ENCODE measurements at places on chromosomes 7 and 10. TPM values are rescaled to one million over a fixed set of nuclear protein-coding genes. Genes with fewer than 3 reads are reported as not detected.

The MGAM2 gene
- polyA plus RNA-seq = 0.03 TPM

The PAPSS2 gene
- 10.2 TPM for polyA plus RNA-seq

- DNase-seq = no peak
These were observed 103.6 kb downstream of the PRPF18 start for GRCh38 chr10:13690281-13690825.

DNA sequence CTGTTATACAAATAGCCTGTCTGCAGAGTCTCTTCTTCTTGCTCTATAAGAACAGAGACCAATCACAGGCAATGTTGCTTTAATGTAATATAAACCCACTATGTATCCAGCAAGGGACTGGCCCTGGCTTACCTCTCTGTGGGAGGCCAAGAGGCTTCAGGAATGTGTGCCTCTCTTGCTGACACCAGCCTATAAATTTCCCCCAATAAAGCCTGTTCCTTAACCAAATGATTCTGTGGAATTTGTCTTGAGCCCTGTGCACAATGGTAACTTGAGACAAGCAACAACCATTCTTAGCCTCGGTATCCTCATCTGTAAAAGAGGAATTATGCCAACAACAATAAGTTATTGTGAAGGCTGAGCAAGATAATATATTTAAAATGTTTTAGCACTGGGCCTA is 563.7 kb downstream of the GRM8 start:
- no peak for DNase-seq

DNA sequence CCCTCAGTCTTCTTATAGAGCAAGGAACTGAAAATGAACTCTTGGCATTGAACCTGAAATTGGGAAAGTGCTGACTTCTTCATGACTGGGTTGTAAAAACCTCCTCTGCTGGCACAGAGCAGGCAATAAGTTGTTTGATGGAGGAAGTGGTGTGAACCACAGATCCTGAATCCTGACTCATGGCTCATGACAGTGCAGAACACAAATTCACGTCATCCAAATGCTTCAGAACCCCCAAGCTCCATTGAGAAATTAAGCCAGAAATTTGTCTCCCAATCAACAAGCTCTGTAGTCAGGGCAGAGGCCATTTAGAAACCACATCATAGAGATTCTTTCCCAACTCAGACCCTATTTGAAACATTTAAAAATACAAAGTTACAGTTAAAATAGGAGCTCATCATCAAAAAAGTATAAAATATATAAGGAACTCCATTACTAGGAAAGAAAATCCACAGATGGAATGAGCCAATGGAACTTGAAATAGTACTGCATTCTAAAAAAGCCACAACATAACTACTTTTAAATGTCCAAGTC is 10.3 kb upstream of the STK17A start:
- no peak for DNase-seq

The LLCFC1 gene
- polyA plus RNA-seq = not detected

DNA sequence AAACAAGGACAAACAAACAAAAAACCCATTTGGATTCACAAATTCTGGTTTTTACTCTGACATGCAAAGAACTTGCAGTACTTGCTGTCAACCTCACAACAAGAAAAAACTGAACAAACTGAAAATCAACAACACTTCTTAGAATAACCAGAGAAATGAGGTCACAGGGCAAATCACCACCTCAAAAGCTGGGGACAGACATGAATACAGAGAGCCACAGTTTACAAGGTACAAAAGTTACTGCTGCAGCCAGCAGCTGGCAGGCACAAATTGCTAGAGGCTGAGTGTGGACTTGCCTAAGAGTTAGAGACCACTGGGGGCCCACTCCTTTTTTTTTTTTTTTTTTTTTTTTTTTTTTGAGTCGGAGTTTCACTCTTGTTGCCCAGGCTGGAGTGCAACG is 15.0 kb upstream of the RNF32 start:
- no peak for DNase-seq

DNA sequence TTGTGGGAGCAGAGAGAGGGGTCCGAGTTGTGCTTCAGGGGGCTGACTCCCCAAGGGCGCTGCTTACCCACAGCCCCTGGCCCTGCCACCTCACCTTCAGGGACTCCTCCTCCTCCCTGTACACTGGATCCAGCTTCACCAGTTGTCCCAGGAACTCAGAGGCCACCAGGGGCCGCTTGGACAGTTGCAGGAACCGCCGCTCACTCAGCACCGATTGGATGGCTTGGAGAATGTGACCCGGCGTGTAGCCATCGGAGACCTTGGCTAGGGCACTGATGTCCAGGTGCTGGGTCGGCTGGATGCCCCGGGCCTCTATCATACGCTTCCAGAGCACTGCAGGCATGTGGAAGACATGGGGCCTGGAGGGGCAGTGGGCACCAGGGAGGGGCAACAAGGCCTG is 4.5 kb upstream of the ASB10 start:
- DNase-seq = no peak

- no peak for DNase-seq
These were observed 5.1 kb downstream of the CREB5 start for GRCh38 chr7:28417321-28417940.

DNA sequence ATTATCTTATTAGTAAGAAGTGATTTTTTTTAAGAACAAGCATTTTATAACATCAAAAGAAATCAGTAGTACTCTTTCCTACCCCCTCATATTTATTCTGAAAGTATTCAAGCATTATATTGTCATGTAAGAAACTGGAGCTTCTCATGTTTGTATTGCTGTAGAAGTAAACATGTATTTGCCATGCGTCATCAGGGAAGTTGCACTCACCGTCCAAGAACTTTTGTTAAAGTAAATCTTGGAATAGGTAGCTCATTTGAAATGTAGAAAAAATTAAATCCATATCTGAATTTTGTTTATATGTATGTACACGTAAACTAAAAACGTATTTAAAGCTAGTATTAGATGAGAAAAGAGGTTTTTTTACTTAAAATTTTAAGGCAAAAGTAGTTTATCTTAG is 96.8 kb downstream of the PTEN start:
- no peak for DNase-seq

DNA sequence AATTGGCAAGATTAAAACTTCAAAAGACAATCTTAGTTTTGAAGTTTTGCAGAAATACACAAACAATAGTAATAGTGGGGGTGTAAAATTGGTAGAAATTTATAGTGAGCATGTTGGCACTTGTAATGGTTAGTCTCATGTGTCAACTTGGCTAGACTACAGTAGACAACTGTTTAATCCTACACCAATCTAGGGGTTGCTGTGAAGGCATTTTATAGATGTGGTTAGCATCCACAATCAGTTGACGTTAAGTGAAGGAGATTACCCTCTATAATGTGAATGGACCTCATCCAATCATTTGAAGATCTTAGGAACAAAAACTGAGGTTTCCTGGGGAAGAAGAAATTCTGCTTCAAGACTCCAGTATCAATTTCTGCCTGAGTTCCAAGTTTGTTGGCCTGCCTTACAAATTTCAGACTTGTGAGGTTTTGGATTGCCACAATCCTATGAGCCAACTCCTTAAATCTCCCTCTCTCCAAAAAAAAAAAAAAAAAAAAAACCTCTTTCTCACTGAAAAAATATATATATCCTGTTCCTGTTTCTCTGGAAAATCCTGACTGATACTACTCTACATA is 531.6 kb upstream of the IGFBP3 start:
- DNase-seq = no peak

DNA sequence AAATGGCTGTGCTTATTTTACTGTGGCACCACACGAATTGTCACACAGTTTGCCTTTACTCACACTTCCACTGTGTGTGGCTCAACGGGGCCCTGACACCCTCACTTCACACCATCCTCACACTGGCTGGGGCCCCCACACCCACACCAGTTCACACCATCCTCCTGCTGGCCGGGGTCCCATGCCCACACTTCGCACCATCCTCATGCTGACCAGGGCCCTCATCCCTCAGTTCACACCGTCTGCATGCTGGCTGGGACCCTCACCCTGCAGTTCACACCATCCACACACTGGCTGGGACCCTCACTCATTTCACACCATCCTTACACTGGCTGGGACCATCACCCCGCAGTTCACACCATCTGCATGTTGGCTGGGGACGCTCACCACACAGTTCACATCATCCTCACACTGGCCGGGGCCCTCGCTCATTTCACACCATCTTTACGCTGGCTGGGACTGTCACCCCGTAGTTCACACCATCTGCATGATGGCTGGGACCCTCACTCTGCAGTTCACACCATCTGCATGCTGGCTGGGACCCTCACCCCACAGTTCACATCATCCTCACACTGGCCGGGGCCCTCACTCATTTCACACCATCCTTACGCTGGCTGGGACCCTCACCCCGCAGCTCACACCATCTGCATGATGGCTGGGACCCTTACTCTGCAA is 36.0 kb downstream of the BRI3 start:
- DNase-seq = no peak

The HHEX gene
- polyA plus RNA-seq = 15.3 TPM

Data from urinary bladder (tissue), 4 donors.